NCI-H1048 (cell line): ENCODE measurements at places on chromosomes 2 and 18.

DNA sequence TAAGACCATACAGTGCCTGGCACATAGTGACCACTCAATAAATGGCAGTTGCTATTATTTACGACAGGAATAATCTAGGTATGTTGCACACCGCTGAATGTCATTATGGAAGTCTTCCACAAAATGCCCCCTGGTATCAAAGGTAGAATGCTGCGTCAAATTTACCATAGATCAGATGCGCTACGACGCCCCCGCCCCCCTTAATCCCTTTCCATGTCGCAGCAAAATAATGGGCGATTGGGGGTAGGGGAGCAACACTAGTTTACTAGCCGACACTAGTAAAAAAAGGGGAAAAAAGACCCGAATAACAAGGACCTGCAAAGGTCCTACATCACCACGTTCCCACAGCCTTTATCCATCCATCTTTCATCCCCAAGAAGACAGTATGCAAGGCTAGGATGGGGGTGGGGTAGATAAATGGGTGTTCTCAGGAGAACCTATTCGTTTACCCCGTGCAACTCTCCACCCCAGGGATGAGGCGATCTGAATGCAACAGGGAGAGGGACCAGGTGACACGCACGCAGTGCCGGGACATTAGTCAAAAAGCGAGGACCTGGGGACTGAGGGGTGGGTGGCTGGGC, 455 bp downstream of the PREPL start:
- no peak for DNase-seq

DNA sequence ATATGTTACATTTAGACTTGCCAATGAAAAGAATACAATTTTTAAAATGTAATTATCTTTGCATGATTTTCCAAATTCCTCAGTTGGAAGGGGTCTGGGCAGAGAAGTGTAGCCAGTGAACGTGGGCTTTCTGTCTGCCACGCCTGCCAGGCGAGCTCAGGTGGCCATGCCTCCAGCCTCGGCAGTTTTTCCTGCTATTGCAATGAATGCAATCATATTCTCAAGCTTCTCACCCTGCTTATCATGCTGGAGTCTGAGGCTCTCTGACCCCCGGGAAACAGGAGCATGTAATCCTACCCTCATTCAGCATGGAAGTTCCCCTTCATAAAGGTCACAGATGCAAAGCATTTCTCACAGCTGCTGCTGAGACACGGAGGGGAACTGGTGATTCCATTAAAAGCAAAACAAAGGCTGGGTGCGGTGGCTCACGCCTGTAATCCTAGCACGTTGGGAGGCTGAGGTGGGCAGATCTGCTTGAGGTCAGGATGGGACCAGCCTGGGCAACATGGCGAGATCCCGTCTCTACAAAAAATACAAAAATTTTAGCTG, 154.8 kb downstream of the MBP start:
- no peak for DNase-seq

GRCh38 chr2:237614151-237614720, 13.2 kb upstream of the LRRFIP1 start:
- DNase-seq, result no peak

DNA sequence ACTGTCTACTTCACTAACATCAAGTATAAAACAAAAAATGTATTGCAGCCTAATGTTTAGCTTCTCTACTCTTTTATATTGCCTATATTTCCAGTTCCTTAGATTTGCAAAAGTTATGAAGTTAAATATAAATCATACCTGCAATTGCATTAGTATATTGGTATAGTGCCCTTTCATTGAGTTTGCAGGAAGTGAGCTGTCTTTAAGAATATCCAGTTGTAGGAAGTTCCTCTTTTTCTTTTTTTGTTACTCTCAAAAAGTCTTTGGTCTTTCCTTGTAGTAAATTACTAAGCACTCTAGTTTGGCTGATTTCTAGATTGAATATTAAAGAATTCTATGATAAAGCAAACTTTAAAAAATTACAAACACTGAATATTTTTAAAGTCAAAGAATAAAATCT, 71.3 kb upstream of the FN1 start:
- DNase-seq, result no peak

GRCh38 chr2:73289304-73289703, 4.0 kb downstream of the EGR4 start:
- DNase-seq, result no peak

GRCh38 chr18:50819027-50819727, 639 bp downstream of the MRO start:
- no peak for DNase-seq

GRCh38 chr2:205734436-205735037, 52.2 kb downstream of the NRP2 start:
- no peak for DNase-seq

GRCh38 chr2:229798446-229799155, 84.2 kb upstream of the DNER start:
- no peak for DNase-seq

GRCh38 chr2:144445196-144445595, 74.7 kb downstream of the ZEB2 start:
- no peak for DNase-seq

GRCh38 chr2:236554629-236555282, 14.9 kb upstream of the ACKR3 start:
- no peak for DNase-seq

- DNase-seq, result no peak
Observed at GRCh38 chr18:22228976-22229375, 59.6 kb downstream of the GATA6 start.

DNA sequence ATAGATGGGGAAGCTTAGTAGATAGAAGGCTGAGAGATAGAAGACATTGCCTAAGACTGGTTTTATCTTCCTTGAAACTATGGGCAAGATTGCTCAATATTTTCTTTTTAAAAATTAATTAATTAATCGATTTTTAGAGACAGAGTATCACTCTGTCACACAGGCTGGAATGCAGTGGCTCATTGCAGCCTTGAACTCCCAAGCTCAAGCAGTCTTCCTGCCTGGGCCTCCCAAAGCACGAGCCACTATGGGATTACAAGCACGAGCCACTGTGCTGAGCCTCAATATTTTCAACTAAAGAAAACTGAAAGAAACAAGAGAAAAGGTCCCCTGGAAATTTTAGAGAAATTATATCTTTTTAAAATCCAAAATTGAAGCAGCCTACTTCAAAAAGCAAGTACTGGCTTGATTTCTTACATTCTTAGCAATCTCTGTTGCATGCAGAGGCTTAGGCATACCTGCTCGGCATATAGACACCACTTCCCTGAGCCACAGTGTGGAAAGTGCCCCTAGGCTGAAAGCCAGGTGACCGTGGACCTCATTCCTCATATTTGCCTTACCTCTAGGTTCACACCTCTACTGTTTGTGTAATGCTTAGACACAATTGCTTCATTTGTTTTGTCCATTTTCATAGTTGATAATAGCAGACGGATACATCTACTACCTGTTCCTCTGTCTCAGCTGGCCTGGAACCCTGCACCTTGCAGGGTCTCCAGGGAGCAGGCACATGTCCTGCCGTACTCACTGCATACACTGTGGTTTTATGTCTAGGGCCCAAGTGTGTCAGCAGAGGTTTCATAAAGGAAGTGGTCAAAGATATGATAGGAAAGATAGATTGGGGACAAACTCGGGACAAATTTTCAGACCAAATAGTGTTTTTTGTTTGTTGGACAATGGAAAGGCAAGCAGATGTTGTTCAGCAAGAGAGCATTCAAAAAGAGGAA, 166.5 kb upstream of the ALPP start:
- no peak for DNase-seq

GRCh38 chr18:3611313-3612090, 161.5 kb downstream of the TGIF1 start:
- DNase-seq, result no peak

- no peak for DNase-seq
Observed at GRCh38 chr2:121080013-121080772, 204.8 kb downstream of the TFCP2L1 start.

DNA sequence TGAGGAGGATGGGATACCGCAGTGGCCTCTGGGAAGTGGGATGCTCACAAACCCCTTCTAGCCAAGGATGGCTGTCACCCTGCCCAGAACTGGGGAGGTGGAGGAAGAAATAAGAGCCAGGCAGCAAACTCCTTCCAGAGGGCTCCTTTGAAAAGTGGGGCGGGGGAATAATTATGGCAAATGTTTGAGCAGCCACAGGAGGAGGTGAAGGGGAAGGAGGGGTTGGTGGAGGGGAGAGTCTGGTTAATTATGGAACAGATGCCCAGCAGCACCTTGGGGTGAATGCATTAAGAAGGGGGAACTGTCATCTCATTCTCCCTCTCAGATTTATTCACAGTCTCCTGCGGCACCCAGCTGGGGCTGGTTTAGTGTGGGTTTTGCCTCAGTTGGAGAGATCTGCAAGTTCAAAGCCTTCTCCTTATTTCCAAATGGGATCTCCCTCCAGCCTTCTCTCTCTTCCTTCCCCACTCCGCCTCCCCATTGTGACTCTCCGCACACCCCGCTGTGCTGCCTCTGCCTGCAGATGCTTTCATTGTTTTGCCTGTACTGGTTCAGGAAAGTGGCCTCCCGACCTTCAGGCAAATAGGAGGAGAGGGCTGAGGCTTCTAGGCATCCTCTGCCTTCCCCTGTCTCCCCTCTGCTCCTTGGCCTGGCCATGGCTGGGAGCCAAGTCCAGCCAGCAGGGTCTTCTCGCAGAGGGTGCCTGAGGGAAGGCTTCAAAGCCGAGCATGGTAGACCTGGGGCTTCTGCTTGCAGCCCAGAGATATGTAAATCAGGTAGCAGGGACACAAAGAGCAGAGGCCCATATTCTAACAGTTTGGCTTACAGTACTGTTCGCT, 457.2 kb upstream of the MEX3C start:
- DNase-seq, result no peak

- no peak for DNase-seq
Observed at GRCh38 chr2:233414777-233415570, 60.7 kb downstream of the DGKD start.

- DNase-seq, result no peak
Observed at GRCh38 chr2:58032016-58032763, 14.4 kb upstream of the VRK2 start.

DNA sequence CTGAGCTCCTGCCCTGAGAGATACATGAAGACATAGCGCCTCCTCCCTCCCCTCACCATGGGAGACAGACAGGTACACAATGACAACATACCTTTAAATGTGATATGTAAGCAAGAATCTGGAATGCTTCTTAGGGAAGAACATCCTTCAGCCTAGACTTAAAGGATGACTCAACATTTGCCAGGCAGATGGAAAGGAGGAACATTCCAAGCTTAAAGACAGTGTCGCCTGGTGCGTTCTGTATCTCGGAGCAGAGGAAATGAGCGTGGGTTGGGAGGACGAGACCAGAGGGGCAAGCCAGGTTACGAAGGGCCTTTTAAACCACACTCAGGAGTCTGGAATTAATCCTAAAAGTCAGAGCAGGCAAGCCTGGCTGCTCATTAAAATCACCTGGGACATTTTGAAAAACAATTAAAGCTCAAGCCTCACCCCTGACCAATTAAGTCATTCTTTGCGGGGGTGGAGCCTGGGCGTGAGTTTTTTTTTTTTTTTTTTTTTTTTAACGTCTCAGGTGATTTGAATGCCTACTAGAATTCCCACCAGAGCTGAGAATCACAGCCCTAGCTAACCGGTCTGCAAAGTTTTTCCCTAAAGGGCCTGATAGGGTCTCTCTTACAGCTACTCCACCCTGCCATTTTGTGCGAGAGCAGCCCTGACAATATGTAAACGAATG, 131.2 kb upstream of the SEC11C start:
- DNase-seq, result no peak

GRCh38 chr18:49861659-49862058, 48.3 kb upstream of the ACAA2 start:
- no peak for DNase-seq

- DNase-seq, result no peak
Observed at GRCh38 chr18:45551142-45551815, 64.0 kb upstream of the SLC14A2 start.

GRCh38 chr2:112877423-112877822, 33.5 kb upstream of the IL37 start:
- DNase-seq, result no peak

DNA sequence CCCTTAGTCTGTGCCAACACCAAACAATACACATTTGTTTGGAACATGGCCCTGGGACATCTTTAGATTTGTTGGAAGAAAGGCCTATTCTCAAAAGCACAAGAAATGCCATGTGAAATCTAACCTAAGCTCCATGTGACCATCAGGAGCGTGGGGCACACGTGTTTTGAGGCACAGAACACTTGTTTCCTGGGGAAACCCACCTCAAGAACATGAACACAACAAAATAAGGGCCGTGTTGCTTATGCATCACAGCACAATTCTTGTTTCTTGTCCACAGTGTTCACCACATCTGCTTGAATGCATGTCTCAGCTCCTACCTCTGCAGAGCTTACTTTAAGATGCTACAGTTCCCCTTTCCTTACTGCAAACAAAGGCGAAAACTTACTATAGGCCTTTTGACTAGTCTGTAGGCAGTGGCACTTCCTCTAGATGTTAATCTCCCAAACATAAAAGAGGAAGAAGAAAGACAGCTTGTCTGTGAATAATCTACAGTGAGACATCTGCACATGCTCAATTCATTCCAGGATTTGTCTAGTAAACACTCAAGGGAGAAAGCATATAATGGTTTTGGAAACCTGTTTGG, 165.0 kb downstream of the ANKRD44 start:
- peak; percentile 3 for DNase-seq

DNA sequence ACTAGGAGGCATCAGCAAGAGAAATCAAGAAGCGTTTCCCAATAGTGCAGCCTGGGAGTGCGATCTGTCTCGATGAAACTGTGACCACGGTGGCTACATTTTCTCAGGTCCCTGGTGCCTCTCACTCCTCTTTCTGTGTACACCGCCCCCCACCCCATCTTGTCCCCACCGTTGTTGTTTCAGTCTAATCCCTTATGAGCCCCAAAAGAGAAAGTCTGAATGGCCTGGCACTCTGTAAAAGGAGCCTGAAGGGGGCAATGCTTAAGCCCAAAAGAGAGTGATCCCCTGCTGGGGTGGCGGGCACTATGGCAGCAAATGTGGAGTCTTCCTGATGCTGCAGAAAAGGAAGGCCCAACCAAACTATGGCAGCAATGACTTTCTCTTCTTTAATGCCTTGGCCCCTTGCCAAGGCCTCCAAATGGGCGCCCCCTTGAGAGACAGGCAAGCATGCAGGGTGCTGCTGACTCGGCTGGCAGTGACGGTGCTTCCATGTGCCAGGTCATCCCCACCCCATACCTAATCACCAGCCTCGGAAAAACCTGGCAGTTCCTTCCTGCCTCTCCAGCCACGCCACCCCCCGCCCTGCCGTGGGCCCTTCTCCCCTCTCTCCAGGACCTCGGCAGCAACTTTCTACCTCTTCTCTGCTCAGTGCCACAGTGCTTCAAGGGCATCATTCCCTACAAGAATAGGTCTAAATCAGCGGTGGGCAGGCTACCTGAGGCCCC, 123.0 kb downstream of the CYP26B1 start:
- no peak for DNase-seq

GRCh38 chr2:113962692-113963480, 73.0 kb downstream of the ACTR3 start:
- no peak for DNase-seq

DNA sequence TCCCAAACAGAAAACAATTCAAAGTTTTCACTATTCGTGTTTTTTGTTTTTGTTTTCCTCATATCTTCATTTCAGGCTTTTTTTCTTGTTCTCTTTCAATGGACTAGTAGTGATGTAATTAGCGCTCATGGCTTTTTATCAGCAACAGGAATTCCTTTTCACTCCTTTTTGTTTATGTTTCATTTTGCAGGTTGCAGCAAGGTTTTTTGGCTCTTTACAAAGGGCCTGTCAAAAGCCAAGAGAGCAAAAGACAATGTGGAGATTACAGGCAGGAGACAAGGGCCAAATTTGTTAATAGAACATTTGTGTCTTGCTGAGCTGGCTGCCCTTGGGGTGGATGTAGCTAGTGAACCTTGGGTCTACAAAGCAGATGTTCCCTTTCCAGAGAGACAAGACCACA, 467.4 kb upstream of the CDH20 start:
- no peak for DNase-seq
